HFFc6 (cell line): ENCODE measurements at places on chromosomes 5 and 9. TPM values are rescaled to one million over a fixed set of nuclear protein-coding genes. Genes with fewer than 3 reads are reported as not detected.

- H3K4me3 ChIP-seq = no peak overlapping the region
- no peaks in the 10 kb centered on the region for H3K27me3 ChIP-seq
- no peaks in the 10 kb centered on the region for H3K36me3 ChIP-seq
These were observed 248.1 kb downstream of the PIK3R1 start for GRCh38 chr5:68463606-68464005.

Gene RNF183
- not detected in 3 replicates for total RNA-seq

- H3K36me3 ChIP-seq = no peaks in the 10 kb centered on the region
- DNase-seq = no peak
- H3K27me3 ChIP-seq = peaks cover 3% of the 10 kb centered on the region
- H3K4me1 ChIP-seq = no peaks in the 10 kb centered on the region
These were observed 104.6 kb upstream of the MAN2A1 start for GRCh38 chr5:109584986-109585599.

GRCh38 chr5:143717400-143717799 lies 94.6 kb upstream of the HMHB1 start:
- H3K4me3 ChIP-seq = 0 out of 2 replicates have a peak overlapping the region, but pooled peaks have one; percentile 1
- peak; percentile 77 for DNase-seq
- peak overlapping the region; percentile 2 for H3K27ac ChIP-seq

- H3K4me1 ChIP-seq = peaks cover 11% of the 10 kb centered on the region; the same call in 1 of the 2 replicates
- H3K27ac ChIP-seq = no peak overlapping the region
- H3K27me3 ChIP-seq = peaks cover 30% of the 10 kb centered on the region
- H3K4me3 ChIP-seq = no peak overlapping the region
These were observed 38.4 kb upstream of the CLPTM1L start for GRCh38 chr5:1383344-1383743.

- peaks cover 11% of the 10 kb centered on the region for H3K27me3 ChIP-seq
- no peak overlapping the region for H3K4me3 ChIP-seq
- H3K27ac ChIP-seq = no peak overlapping the region
- no peaks in the 10 kb centered on the region for H3K36me3 ChIP-seq
- no peak for DNase-seq
These were observed 194.1 kb downstream of the ROR2 start for GRCh38 chr9:91755761-91756509.

GRCh38 chr9:1513105-1513504 lies 462.9 kb downstream of the DMRT2 start:
- H3K36me3 ChIP-seq = no peaks in the 10 kb centered on the region
- no peaks in the 10 kb centered on the region; the same call in 1 of the 2 replicates for H3K27me3 ChIP-seq
- H3K27ac ChIP-seq = no peak overlapping the region
- no peak for DNase-seq
- H3K4me1 ChIP-seq = no peaks in the 10 kb centered on the region

Gene FCN2
- not detected in 3 replicates for total RNA-seq

DNA sequence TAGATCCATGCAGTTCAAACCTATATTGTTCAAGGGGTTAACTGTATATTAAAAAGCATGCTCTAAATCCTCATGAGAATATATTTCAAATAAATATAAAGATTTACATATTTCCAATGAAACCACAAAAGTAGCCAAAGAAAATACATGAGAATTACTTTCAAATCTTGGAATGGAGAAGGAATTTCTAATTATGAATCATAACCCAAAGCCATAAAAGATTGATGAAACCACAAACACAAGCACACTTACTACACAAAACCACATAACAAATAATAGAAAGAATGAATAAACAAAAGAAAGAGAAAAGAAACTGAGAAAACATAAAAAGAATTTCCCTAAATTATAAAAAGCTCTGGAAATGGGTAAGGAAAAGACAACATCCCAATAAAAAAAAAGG lies 16.0 kb downstream of the ERP44 start:
- no peak overlapping the region for H3K27ac ChIP-seq
- no peak for DNase-seq
- peaks cover 42% of the 10 kb centered on the region for H3K4me1 ChIP-seq

- no peaks in the 10 kb centered on the region for H3K27me3 ChIP-seq
- no peak overlapping the region for H3K4me3 ChIP-seq
- no peaks in the 10 kb centered on the region; the same call in 1 of the 2 replicates for H3K36me3 ChIP-seq
- H3K27ac ChIP-seq = no peak overlapping the region
These were observed 427.1 kb upstream of the CHD1 start for GRCh38 chr5:99355881-99356280.
